ACHN (cell line): ENCODE measurements at places on chromosomes 5 and 9.

DNA sequence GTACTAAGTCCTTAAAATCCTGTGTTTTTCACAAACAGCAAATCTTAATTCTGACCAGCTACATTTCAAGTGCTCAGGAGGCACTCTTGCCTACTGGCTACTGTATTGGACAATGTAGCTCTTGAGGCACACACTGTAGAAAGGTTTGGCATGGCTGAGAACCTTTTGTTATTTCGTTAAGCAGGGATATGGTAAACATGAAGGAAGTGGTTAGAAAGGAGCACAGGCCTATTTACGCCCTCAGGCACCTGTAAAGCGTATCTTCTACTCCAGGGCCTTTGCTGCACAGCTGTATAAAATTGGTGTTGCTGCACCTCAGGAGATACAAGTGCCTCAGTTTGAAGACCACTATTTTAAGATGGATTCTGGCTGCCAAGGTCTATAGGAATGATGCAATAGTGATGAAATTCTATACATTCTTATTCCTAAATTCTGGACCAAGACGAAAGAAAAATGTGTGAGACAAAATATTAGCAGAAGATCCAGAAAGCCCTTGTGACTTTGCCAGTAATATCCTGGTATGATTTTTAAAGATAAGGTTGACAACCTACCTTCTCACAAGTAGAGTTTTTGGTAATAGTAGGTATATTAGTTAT, 9.3 kb upstream of the OTULIN start:
- DNase-seq = no peak

GRCh38 chr5:135269931-135270421, 129.1 kb downstream of the MACROH2A1 start:
- DNase-seq = no peak

DNA sequence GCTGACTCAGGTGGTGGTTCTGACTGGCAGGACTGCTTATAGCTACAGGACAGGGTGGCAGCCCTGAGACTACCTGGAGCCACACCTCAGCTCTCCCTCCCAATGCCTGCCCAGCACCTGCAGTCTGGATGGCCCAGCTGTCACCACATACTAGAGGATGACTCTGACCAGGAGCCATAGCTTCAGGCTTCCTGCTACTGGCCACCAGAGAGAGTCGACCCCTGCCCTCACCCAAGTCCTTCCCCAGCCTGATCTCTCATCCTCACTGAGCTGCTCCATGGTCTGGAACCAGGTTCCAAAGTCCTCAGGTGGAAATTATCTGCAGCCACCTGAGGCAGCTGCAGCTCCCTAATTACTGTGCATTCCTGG, 25.6 kb upstream of the TDRD7 start:
- DNase-seq = no peak

DNA sequence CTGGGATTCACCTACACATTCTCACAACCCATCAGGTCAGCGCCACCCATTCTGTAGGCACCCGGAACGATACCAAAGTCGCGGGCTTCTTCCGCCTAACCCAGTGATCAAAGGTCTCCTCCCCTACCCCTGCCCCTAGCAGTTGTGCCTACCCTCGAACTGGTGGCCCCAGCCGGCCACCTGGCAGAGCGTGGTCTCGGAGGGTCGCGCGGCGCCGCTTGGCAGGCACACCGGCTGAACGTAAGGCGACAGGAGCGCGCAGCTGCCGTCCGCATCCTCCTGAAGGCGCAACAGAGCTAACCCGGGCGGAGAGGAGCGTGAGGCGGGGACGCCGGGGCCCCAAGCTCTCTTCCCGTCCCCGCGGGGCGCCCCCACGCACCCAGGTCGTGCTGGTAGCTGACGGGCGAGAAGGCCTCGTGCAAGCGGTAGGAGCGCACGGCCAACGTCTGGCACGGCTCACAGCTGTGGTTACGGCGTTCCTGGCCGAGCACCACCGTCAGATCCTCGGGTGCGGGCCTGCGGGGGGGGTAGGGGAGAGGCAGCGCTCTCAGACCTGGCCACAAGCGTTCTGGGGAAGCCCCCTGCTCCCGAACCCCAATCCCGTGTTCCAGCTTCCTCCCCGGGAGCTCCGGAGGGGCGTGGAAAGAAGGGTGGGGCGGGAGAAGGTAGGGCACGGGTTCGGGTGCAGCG, 2.8 kb upstream of the PFN3 start:
- DNase-seq = peak; percentile 43

DNA sequence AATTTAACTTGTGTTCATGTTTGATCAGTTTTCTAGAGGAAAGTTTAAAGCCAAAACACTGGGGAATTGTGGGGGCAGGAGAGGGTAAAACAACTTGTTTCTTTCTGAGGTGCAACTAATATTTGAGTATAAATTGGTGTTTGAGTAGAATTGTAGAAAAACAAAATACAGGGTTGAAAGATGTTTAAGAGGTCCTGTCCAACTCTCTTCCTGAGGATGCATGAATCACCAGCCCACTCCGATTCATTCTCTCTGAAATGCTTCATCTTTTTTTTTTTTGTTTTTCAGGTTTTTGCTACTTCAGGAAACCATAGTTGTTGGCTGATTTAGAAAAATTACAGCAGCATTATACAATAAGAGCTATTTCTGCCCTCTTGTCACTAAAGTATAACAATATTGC, 42.4 kb upstream of the TMC1 start:
- no peak for DNase-seq

DNA sequence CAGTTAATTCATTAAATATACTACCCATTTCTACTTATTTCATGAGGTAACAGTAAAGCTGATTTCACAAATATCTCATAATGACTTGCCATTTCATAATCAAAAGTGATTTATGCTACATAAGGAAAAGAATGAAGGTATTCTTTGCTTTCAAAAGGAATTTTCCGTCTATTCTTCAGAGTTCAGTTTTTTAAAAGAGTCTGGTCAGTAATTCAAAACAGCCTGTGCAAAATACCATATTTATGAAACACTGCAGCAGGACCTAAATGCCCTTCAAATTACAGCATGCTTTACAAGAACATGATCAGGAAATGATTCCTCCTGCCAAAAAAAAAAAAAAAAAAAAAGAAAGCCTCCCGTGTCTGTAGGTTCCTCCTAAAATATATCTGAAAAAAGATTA, 154.7 kb downstream of the KIAA0825 start:
- DNase-seq = no peak
